ENCODE measurements at places on chromosomes 13 and 19.

- no peak for DNase-seq
Observed at GRCh38 chr19:2375353-2376121, 15.5 kb downstream of the TMPRSS9 start.

DNA sequence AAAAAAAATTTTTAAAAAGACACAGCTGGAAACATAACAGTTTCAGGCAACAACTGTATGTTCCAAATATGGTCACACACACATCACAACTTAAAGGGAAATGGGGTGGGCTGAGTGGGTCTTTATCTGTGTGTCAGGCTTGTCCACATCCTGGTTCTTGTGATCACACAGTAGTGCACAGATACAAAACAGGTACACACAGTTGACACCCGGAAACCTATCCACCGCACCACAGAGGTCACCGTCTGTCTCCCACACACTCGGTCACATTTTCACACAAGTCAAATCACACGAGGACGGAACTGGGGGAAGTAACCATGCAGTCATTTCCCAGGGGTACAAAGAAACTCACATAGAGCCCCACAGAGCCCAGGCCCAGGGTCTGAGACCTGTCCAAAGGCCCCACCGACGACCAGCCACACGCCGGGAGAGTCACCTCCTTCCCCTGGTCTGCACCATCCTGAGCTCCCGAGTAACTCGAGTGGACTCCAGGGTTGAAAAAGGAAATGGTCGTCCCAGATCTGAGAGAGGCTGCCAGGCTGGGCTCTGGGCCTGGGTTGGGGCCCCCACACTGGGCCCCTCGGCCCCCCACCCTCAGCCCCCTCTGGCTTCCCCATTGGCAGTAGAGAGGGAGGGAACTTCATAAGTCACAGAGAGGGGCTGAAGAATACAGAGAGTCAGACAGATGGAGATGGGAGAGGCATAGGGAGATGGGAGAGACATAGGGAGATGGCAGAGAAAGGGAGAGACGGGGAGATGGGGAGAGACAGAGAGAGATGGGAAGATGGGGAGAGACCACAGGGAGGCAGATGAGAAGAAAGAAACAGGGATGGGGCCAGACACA, 1.3 kb upstream of the PPAN start:
- no peak for DNase-seq

DNA sequence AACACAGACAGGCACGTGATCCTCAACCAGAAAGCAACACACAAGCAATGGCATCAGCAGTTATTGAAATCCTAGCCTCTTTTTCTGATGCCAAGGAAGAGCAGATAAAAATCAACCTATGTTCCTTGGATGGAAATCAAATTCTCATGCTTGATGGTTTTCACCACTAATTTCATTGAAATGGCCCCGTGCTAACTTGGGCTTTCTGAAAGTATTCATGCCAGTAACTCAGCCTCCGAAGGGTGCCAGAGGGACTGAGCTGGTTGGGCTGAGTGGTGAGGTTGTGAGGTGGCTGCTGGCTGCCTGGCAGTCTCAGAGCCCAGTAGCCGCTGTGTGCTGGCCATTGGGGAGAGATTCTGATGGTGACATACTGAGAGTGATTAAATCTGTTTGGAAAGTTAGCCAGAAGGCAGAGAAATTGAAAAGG, 309.3 kb downstream of the DCT start:
- DNase-seq, result no peak

DNA sequence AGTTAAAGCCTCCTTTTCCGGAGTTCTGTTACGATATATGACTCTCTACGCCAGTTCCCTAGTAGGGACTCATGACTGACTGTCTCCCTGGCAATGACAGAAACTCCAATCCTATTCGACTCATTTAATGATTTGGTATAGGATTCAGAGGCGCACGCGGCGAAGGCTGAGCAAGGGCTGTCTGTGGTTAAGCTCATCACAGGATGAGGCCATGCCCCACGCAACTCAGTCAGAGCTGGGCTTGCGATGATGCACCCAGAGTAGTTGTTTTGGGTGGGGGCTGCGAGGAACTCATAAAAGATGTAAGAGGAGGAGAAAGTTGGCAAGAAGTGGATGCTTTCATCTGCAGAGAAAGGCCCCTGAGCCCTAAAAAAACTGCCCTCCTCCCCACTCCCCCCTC, 468 bp upstream of the SERTM1 start:
- no peak for DNase-seq

- DNase-seq, result no peak
Observed at GRCh38 chr13:63481334-63481733, 2065.7 kb upstream of the PCDH20 start.

- no peak for DNase-seq
Observed at GRCh38 chr19:40416918-40417642, 3.9 kb upstream of the PRX start.

DNA sequence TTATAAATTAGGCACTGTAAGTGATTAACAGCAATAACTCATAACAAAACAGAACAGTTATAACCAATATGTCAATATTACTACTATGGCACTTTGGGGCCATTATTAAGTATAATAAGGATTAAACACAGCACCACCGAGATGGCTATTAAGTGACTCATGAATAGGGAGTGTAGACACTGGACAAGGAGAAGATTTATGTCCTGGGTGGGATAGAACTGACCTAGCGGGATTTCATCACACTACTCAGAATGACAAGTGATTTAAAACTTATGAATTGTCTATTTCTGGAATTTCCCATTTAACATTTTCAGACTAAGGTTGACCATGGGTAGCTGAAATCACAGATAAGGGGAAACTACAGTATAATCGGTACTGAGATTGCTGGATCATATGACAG, 79.0 kb upstream of the SLC7A1 start:
- DNase-seq, result no peak

DNA sequence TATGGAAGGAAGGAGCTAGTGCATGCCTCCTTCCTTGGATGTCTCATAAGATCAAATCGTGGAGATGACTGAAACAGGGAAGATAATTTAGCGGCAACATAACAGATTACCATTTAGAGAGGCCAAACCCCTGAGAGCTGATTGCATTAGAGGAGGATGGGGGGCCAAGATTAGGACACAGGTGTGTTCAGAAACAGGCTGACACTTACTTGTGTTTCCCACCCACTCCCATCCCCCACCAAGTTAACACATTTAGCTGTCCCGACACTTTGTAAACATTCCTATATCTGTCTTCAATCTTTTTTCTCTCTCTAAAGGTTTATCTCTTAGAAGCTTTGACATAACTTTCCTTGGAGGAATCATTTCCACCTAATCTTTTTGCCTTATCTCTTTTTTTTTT, 48.8 kb upstream of the KCTD4 start:
- DNase-seq, result no peak

GRCh38 chr13:69292789-69293425, 814.7 kb upstream of the ATXN8OS start:
- no peak for DNase-seq

- DNase-seq, result no peak
Observed at GRCh38 chr13:50494138-50494537, 349.4 kb downstream of the DLEU7 start.

- DNase-seq, result no peak
Observed at GRCh38 chr13:97243915-97244781, 22.0 kb downstream of the MBNL2 start.
